ENCODE measurements at places on chromosomes 6 and 20.
A peak's percentile ranks its signal among the peaks of the same experiment; 100 is the strongest.

DNA sequence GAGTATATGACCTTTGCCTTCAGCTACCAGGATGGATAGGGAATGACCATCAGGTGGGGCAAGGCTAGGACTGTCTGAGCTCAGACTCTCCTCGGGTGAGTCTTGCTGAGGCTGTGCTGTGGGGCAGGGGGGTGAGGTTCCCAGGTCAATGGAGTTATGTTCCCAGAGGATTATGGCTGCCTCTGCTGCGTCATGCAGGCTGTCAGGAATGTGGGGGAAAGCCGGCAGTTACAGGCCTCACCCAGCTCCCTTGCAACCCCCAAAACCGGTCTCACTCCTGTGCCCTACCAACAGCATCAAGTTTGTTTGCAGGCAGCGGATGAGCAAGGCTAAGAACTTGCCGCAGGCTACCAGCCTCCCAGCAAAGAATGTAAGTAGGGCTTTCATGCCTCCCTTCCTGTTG lies 93.5 kb downstream of the ESR1 start:
- no peak for DNase-seq

DNA sequence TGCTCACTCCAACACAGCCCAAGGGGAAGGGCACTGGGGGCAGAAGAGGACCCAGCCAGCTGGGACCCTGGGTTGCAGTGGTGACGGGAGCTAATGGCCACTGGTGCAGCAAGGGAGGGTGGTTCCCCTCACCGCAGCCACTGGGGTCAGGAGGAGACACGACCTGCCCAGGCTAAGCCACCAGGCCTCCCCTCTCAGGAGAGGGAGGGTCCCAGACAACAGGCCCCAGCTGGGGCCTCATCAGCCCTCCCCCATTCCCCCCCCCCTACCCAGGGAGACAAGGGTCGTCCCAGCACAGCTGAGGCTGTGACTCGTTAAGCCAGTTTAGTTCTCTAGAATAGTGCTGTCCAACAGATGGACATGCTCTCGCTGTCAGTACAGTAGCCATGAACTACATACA lies 17.3 kb upstream of the MATN4 start:
- DNase-seq = no peak

- no peak for DNase-seq
Observed at GRCh38 chr20:51413857-51414256, 128.7 kb downstream of the NFATC2 start.

DNA sequence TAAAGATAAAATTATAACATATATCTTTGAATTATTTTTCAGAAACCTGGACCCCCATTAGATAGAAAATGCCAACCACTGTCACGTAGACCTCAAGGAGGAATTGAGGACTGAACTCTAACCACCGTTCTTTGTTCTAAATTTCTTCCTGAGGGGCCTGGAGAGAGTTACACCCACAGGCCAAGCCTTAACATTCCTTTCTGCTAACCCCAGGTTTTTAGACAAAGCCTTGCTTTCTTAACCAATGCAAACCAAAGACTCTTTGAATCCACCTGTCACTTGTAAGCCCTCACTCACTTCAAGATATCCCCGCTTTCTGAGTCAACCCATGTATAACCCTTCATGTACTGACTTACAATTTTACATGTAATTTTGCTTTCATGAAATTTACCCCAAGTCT lies 41.0 kb downstream of the SNX14 start:
- DNase-seq = no peak

- DNase-seq = peak; percentile 8
Observed at GRCh38 chr20:53387983-53388675, 205.5 kb downstream of the ZNF217 start.

- no peak for DNase-seq
Observed at GRCh38 chr6:8268156-8268555, 165.8 kb upstream of the EEF1E1 start.

DNA sequence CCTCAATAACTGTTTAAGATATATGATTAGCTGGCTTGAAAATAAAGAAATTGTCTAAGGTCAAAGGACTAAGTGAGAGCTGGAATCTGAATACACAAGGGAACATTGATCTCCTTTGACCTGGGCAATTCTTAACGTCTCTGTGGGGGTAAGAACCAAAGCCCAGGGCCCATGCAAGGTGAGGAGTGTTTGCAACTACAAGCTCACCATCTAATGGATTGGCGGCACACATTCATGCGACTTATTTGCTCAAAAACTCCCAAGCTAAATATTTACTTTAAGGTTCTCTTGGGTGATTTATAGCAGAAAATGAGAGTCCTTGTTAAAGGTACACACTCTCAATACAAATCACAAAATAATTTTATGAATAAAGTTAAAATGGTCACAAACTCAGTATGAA lies 392.0 kb upstream of the FLRT3 start:
- DNase-seq = no peak

GRCh38 chr6:36979347-36979742 lies 6.7 kb downstream of the MTCH1 start:
- DNase-seq = no peak

- no peak for DNase-seq
Observed at GRCh38 chr6:3303795-3304411, 45.2 kb downstream of the PSMG4 start.

DNA sequence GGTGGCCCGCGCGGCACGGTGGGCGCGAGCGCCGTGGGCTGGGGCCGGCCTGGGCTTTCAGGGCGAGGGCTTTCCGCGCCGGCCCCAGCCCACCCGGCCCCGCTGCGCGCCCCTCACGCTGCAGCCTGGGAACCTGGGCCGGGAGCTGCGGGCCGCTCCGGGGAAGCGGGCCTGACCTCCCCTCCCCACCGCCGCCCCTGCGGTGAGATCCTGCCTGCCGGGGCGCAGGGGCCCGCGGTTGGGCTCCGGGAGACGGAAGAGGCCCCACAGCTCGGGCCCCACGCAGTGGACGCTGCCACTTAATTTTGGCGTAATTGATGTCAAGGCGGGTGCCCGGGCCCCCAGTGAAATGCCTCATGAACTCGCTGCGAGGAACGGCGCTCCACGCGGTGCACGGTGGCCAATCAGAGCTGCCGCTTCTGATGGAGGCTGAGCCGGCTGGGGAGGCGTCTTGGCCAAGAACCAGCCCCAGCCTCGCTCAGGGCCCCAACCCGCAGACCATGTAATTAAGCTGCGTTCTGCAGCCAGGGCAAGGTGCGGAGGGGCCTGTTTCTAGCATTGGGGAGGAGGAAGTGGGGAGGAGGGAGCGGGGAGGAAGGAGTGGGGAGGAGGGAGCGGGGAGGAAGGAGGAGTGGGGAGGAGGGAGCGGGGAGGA lies 96.1 kb upstream of the BHLHE23 start:
- DNase-seq = peak; percentile 63

DNA sequence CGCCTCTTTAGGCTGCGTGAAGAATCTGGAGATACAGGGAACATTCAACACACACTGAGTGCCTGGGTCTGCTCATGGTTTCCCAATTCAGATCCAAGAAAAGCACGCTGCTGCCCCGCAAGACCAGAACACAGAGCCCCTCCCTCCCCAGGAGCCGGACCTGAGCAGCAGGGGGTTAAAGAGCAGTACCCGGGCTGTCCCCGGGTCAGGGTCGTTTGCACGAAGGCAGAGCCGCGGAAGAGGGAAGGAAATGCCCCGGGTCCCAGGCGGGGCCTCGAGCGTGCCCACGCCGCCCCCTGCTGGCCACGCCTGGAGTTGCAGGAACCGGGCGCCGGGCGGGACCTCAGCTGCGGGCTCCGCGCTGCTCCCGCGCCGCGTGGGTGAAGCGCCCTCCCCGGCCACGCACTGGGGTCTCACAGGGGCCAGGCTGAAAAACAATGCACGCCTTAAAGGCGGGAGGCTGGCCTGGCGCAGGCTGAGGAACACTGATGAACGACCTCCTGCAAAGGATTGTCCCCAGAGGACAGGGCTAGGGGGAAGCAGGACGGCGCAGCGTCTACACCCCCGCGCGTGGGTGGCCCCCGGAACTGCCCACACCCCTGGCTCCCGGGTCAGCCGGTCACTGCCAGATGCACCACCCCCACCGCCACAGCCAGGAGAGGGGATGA lies 48.9 kb downstream of the ANKRD60 start:
- DNase-seq = peak; percentile 45

DNA sequence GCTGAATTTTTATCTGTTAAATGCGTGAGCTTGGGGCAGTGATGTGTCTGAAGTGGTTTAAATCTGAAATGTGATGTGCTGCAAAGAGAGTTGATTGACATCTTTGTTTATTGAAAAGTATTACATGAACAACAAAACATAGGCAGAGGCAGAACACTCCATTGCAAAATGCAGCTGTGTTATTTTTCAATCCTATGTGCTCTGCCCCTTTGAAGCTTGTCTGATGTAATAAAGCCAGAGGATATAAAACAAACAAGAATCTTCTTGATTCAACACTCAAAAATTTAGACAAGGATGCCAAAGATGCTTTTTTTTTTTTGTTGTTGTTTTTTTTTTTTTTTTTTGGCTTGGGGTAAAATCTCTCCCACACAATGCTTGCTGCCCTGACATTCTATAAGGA lies 482.4 kb upstream of the MMS22L start:
- no peak for DNase-seq

DNA sequence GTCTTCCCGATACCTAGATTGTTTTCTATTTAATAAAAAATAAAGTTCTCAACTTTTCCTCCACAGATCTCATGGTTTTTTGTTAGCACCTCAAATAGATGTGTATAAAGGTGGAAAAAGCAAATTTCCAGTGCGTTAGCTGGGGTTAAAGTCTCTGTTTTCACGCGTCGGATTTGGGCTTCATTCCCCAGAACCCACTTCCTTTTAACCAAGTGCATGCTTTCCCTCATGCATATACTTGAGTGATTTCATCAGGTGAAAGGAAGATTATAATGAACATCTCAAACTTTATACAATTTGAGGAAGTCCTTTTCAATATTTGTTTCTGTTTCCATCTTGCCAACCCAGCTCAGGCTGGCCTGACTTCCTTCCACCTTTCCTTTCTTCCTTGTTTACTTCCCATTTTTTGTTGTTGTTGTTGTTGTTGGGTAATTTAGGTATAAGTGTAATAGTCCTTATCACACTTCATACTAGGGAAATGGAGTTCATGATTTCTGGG lies 43.9 kb upstream of the GGTLC1 start:
- no peak for DNase-seq

Measured in stimulated activated CD4-positive, alpha-beta T cell treated with anti-CD3 and anti-CD28 coated beads, Interleukin-12 subunit alpha, Interleukin-12 subunit beta, amount 100 ng/mL, for 48 hours (primary cell).